Activated CD8-positive, alpha-beta T cell treated with anti-CD3 and anti-CD28 coated beads, Interleukin-2, amount 10 ng/mL, durations not matched to agents 7 days and 5 days (primary cell): ENCODE measurements at places on chromosomes 11 and 22. TPM values are rescaled to one million over a fixed set of nuclear protein-coding genes. Genes with fewer than 3 reads are reported as not detected.

The MS4A2 gene
- total RNA-seq, result not detected

The PRG3 gene
- total RNA-seq, result not detected

GRCh38 chr11:83639995-83640758 is 354.0 kb upstream of the CCDC90B start:
- H3K36me3 ChIP-seq, result no peaks in the 10 kb centered on the region
- H3K27me3 ChIP-seq, result peaks cover 4% of the 10 kb centered on the region
- no peak for DNase-seq

DNA sequence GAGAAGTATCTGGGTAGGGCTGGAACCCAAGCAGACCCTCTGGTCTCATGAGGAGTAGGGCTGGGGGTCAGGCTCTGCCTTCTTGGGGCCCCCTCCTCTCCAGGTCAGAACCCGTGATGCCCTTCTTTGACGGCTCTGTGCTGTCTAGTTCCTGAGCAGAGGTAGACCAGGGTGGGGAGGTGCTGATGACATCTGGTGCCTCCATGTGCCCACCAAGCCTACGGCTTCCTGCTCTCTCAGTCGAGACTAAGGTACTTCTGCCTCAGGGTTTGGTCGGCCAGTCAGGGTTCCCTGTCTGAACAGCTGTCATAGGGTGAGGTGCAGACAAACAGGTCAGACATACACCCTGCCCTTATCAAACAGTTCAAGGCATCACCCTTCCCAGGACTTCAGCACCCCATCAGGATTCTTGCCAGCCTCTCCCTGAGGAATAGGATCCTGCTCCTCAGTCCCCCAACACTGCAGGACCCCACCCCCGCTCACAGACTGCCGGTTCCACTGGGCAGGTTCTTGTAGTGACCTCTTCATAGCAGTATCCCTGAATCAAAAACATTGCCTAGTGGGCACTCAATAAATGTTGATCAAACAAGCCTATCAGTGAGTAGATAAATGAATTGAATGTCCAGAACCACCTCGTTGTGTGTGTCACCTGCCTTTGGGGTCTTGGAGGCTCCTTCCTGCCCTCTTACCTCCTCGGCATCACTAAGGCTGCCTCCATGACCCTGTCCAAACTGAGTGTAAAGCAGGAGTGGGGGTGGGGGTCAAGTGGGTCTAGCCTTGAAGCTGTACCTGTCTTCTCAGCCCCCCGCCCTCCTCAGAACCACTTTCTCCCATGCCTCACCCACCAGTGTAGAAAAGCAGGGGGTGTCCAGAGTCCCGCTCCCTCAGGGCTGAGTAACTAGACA is 158.2 kb downstream of the BUD13 start:
- no peaks in the 10 kb centered on the region for H3K36me3 ChIP-seq
- no peak overlapping the region for H3K4me3 ChIP-seq
- H3K4me1 ChIP-seq, result no peaks in the 10 kb centered on the region
- H3K27ac ChIP-seq, result no peak overlapping the region
- H3K27me3 ChIP-seq, result peaks cover 3% of the 10 kb centered on the region

The UBE2L3 gene
- 65.3 TPM for total RNA-seq
